Vagina (tissue), 2 donors: ENCODE measurements at places on chromosomes 3 and 15.

- no peak overlapping the region for H3K4me3 ChIP-seq
- no peaks in the 10 kb centered on the region for H3K36me3 ChIP-seq
- H3K27me3 ChIP-seq, result no peaks in the 10 kb centered on the region
- no peak overlapping the region for H3K27ac ChIP-seq
- no peak for DNase-seq
Observed at GRCh38 chr3:74559261-74559660, 55.2 kb downstream of the CNTN3 start.

DNA sequence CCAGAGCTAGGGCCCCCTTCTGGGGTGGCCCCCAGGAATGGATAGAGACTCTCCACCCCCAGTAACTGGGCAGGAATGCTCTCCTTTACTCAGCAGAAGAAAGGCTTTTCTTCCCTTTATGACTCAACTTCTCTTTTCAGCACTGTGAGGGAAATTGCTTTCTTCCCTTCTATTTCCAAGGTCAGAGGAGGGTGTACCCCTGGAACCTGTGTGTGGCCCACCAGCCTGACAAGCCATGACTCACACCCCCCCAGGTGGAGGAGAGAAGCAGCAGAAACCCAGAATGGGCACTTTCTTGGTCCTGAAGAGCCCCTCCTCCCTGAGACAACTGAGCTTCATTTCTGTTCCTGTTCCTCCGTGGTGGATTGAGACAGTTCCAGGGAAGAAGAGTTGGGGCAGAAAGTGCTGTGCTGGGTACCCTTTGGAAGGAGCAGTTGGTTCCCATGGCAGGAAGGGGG lies 2.7 kb upstream of the ANKRD63 start:
- H3K27me3 ChIP-seq, result peaks cover 12% of the 10 kb centered on the region
- DNase-seq, result no peak
- H3K27ac ChIP-seq, result no peak overlapping the region
- H3K4me1 ChIP-seq, result peaks cover 26% of the 10 kb centered on the region
- no peak overlapping the region for H3K4me3 ChIP-seq

GRCh38 chr15:70762469-70763119 lies 764 bp downstream of the UACA start:
- H3K4me1 ChIP-seq, result peaks cover 10% of the 10 kb centered on the region
- DNase-seq, result no peak
- peak overlapping the region; percentile 89 for H3K4me3 ChIP-seq
- no peaks in the 10 kb centered on the region for H3K36me3 ChIP-seq

DNA sequence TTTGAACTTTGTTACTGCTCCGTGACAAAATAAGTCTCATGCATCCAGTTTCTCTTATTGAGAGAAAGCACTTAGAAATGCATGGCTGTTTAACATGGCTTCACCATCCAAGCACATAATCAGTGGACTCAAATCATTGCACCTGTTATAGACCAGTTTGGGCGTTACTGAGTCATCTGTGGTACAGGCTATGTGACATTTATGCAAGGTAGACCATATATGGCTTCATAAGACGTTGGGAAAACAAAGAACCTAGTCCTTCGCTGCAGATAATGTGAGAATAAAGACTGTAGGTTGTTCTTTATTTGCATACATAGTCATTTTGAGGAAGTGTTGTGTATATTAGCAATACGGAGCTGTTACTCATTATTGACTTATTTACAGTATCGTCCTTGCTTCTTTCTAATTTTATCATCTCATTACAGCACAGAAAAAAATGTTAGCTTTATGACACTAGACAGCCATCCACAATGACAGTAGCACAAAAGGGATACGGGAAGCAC lies 374.7 kb downstream of the IL5RA start:
- no peaks in the 10 kb centered on the region for H3K4me1 ChIP-seq
- no peaks in the 10 kb centered on the region for H3K36me3 ChIP-seq
- H3K27me3 ChIP-seq, result no peaks in the 10 kb centered on the region
- no peak overlapping the region for H3K27ac ChIP-seq
- no peak overlapping the region for H3K4me3 ChIP-seq
- no peak for DNase-seq

DNA sequence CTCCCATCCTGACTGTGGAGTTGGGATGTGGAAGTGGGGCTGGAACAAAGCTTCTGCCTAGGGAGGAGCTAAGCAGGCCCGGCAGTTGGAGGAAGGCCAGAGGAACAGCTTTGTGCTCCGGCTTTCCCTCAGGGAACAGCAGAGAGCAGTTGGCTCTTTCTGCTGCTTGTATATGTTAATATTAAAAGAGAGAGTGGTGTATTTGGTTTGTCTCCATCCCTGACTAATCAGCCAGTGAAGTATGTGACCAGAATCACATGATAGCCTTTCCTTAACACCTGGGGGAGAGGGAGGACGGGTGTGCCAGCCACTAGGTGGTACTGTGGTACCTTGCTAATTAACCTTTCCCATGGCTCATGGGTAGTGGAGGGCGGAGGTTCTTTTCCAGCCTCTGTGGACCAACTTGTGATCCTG lies 10.0 kb downstream of the EIF2B5 start:
- H3K4me3 ChIP-seq, result no peak overlapping the region
- no peaks in the 10 kb centered on the region for H3K27me3 ChIP-seq
- no peak for DNase-seq
- H3K4me1 ChIP-seq, result peaks cover 10% of the 10 kb centered on the region

DNA sequence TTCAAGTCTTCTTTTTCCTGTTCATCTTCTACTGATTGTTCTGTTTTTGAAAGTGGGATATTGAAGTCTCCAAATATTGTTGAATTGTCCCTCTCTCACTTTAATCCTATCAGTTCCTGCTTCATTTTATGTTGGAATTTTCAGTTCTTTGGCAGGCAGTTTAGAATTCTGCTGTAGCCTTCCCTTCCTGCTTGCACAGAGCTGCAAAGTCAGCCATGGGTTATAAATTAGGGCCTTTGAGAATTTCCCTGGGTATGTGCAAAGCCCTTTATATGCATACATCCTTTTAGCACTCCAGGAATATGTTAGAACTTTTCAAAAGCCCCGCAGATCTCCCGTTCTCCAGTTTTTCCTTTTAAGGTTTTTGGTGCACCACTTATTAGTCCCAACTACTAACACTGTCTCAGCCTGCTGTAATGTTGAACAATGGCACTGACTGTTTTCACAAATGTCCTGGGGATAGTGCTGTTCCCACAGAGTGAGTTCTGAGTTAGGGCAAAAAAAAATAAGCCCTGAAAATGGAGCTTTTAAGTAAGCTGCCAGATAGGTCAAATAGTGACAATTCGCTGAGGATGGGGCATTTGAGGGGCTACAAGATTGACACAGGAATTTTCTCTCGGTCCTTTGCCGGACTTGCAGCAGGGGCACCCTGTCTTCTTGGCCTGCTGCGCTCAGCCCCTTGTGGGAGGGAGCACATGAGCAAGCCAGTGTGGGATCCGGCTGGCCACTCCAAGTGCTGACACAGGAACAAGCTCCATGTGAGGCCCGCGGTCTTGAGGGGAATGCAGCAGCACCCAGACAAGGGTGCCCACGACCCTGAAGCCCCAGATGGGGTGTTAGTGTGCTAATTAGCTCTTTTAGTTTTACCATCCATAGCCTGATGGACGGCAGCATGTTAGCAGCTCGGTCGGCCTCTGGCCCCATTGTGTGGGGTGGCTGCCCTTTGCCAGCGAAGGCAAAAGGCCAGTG lies 96.0 kb downstream of the VPS8 start:
- no peaks in the 10 kb centered on the region for H3K4me1 ChIP-seq
- H3K27me3 ChIP-seq, result no peaks in the 10 kb centered on the region
- no peaks in the 10 kb centered on the region for H3K36me3 ChIP-seq
- no peak for DNase-seq
- no peak overlapping the region for H3K27ac ChIP-seq

GRCh38 chr15:44058126-44058525 lies 136.9 kb downstream of the FRMD5 start:
- no peaks in the 10 kb centered on the region for H3K27me3 ChIP-seq
- H3K36me3 ChIP-seq, result no peaks in the 10 kb centered on the region
- no peak for DNase-seq

- no peak for DNase-seq
- no peaks in the 10 kb centered on the region for H3K4me1 ChIP-seq
- H3K27me3 ChIP-seq, result no peaks in the 10 kb centered on the region
- H3K27ac ChIP-seq, result no peak overlapping the region
Observed at GRCh38 chr3:52393131-52393807, 51.6 kb downstream of the SEMA3G start.

DNA sequence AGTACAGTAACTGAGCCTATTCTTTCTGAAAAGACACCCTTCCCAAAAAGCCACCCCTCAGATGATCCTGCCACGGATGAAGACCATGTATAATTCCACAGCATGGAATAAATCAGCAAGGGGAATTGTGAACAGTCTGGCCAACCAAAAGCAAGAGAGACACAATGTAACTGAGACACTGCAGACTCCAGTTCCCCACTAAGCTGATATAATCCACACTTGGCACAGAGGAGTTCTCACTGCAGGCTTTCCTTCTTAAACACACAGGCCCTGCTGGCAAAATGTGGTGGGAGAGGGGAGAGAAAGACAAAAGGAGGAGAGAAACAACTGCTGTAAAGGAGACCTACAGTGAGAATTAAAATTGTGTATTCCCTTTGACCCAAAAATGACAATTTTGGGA lies 12.7 kb downstream of the GPR156 start:
- no peak overlapping the region for H3K4me3 ChIP-seq
- no peaks in the 10 kb centered on the region for H3K36me3 ChIP-seq
- no peak overlapping the region for H3K27ac ChIP-seq
- H3K27me3 ChIP-seq, result no peaks in the 10 kb centered on the region

DNA sequence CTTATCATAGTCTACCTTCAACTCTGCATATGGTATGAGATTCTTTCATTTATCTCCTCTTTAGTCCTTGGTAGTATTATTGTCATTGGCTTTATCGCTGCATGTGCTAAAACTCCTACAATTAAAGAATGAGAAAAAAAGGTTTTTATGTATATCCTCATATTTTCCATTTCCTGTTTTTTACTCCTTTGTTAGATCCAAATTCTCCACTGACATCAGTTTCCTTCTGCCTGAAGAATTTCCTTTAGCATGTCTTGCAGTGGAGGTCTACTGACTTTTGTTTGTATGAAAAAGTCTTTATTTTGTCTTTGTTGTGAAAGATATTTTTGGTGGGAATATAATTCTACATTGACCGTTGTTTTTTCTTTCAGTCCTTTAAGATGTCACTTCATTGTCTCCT lies 81.0 kb upstream of the TNIK start:
- no peak for DNase-seq
- no peak overlapping the region for H3K27ac ChIP-seq
- H3K4me3 ChIP-seq, result no peak overlapping the region

DNA sequence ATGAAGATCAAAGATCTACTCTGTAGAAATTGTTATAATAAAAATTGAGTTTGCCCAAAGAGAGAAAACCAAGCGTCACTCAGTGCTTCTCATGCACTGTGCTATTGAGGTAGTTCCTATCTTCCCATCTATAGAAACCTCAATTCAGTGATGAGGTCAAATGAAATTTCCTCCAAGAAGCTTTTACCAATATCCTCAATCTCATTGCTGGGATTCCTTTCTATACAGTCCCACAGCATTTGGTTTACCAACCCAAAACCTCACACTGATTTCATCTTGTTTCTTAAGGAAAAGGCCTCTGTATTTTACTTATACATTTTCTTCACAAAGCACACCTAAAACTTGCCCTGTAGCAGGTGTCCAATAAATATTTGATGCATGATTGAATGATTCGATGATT lies 147.2 kb downstream of the ALCAM start:
- H3K36me3 ChIP-seq, result no peaks in the 10 kb centered on the region
- no peaks in the 10 kb centered on the region for H3K4me1 ChIP-seq

DNA sequence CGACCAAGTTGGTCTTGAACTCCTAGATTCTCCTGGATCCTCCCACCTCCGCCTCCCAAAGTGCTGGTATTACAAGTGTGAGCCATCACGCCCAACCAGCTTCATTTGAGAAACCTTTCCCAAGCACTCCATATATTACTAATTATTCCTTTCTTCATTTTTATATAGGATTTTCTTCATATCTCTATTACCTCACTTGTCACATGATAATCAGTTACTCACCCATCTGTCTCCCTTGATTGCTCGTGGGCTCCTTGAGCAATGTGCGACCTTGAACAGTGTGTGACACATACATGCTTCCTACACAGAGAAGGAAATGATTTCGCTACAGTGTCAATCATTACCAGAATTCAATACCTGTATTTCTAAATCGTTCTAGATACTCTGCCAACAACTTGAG lies 110.7 kb upstream of the C2CD4B start:
- DNase-seq, result no peak
- H3K27me3 ChIP-seq, result no peaks in the 10 kb centered on the region
- H3K4me1 ChIP-seq, result no peaks in the 10 kb centered on the region
- H3K4me3 ChIP-seq, result no peak overlapping the region

GRCh38 chr3:107256963-107257362 lies 120.3 kb upstream of the CCDC54 start:
- H3K36me3 ChIP-seq, result no peaks in the 10 kb centered on the region
- no peak overlapping the region for H3K4me3 ChIP-seq
- H3K4me1 ChIP-seq, result no peaks in the 10 kb centered on the region
- no peaks in the 10 kb centered on the region for H3K27me3 ChIP-seq
- no peak overlapping the region for H3K27ac ChIP-seq

- H3K27ac ChIP-seq, result no peak overlapping the region
- H3K27me3 ChIP-seq, result no peaks in the 10 kb centered on the region
- no peak overlapping the region for H3K4me3 ChIP-seq
- no peaks in the 10 kb centered on the region for H3K4me1 ChIP-seq
- no peaks in the 10 kb centered on the region for H3K36me3 ChIP-seq
Observed at GRCh38 chr3:168213920-168214319, 118.2 kb upstream of the GOLIM4 start.

GRCh38 chr3:53551324-53551723 lies 56.9 kb downstream of the CACNA1D start:
- H3K4me3 ChIP-seq, result no peak overlapping the region
- no peaks in the 10 kb centered on the region for H3K27me3 ChIP-seq
- H3K27ac ChIP-seq, result no peak overlapping the region
- H3K4me1 ChIP-seq, result peaks cover 6% of the 10 kb centered on the region
- DNase-seq, result no peak

DNA sequence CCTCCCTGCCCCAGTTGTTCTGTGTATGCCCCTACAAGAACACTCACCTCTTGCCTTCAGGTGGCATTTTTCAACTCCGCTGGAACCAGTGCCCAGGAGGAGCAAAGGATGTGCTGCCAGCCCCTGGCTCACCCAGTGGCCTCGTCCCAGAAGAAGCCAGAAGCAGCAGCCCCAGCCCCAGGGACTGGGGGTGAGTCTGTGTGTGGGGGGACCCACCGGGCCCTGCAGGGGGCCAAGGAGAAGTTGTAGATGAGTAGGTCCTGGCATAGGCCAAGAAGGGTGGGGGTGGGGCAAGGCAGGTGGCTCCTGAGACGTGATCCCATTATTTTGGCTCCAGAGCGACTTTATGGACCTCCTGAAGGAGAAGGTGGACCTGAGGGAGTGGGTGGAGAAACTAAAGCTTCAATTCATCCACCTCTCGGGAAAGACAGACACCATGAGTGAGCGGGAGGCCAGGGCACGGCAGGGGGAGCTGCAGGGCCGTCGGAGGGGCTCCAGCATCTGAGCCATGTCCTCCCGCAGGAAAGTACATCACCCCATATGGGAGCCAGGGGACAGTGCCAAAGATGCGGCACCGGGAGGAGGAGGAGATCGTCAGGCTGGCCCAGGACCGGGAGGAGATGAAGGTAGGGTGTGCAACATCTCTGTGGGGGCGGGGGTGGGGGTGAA lies 29.3 kb downstream of the NGRN start:
- H3K27me3 ChIP-seq, result no peaks in the 10 kb centered on the region
- H3K36me3 ChIP-seq, result no peaks in the 10 kb centered on the region
- DNase-seq, result no peak
- no peaks in the 10 kb centered on the region for H3K4me1 ChIP-seq
- H3K4me3 ChIP-seq, result no peak overlapping the region
